ENCODE measurements at places on chromosomes 7 and 10. TPM values are rescaled to one million over a fixed set of nuclear protein-coding genes. Genes with fewer than 3 reads are reported as not detected.

ANK3 gene
- 243 TPM for total RNA-seq

C10orf62 gene
- not detected for total RNA-seq

PKD2L1 gene
- not detected for total RNA-seq

HOXA3 gene
- total RNA-seq: 197 TPM

GRCh38 chr10:100759331-100759730, 13.9 kb downstream of the PAX2 start:
- peaks cover 95% of the 10 kb centered on the region for H3K27me3 ChIP-seq
- no peaks in the 10 kb centered on the region for H3K36me3 ChIP-seq
- H3K4me1 ChIP-seq: no peaks in the 10 kb centered on the region
- H3K27ac ChIP-seq: no peak overlapping the region

DNA sequence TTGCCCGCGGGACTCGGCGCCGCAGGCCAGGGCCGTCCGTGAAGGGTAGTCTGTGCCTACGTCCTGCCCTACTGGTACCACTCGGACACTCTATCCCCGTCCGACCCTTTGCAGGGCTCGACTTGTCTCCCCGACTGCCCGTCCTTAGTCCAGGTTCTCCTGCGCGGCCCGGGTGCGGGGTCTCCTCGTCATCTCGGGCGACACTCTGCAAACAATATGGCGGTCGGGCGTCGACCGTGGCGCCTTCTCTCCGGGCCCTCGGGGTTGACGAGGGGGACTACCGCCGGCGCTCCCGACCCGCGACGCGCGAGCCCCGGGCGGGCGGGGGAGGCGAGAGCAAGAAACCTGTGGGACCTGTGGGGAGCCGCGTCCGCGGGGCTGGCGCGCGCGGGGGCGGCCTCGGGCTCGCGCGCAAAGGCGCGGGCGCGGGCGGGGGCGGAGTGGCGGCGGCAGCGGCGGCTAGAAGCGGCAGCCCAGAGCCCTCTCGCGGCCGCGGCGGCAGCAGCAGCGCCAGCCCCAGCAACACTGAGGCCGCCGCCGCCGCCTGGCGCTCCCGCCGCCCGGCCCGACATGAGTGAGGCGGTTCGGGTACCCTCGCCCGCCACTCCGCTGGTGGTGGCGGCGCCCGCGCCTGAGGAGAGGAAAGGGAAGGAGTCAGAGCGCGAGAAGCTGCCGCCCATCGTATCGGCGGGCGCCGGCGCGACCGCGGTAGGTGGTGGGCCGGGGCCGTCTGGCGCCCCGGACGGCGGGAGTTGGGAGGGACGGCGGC, at the start of gene HECTD2:
TSS of gene HECTD2 (plus strand) at position 476 of the 769 bp plus-strand sequence. CDS start at position 571, 95 bp downstream.
- H3K27me3 ChIP-seq: no peaks in the 10 kb centered on the region
- peak within 1 kb of the TSS; percentile 83 for H3K4me3 ChIP-seq
- DNase-seq: peak; percentile 75

DNA sequence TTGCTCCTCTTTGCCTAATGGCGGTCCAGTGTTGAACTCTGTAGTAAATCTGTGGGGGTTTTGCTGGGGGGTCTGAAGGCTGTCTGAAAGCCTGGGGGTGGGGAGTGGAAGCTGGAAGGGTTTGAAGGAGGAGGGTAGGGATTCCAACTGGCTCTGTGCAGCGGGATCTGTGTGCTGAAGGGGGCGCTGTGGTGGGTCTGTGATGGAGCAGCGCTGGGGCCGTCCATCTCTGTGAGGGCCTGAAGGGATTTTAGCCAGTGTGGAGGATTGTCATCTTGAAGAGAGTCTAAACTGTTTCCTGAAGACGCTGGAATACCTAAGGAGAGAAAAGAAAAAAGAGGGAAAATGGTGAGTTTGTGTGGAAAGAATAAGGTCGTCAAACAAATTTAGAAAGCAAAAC, 129.2 kb downstream of the STRA8 start:
- DNase-seq: no peak
- no peak overlapping the region for H3K27ac ChIP-seq
- no peak overlapping the region for H3K4me3 ChIP-seq
- no peaks in the 10 kb centered on the region for H3K27me3 ChIP-seq

- no peak overlapping the region for H3K4me3 ChIP-seq
- H3K36me3 ChIP-seq: peaks cover under 1% of the 10 kb centered on the region
- H3K27me3 ChIP-seq: no peaks in the 10 kb centered on the region
- no peaks in the 10 kb centered on the region for H3K4me1 ChIP-seq
Measured at GRCh38 chr7:30531286-30531685, 26.7 kb upstream of the GGCT start.

DNA sequence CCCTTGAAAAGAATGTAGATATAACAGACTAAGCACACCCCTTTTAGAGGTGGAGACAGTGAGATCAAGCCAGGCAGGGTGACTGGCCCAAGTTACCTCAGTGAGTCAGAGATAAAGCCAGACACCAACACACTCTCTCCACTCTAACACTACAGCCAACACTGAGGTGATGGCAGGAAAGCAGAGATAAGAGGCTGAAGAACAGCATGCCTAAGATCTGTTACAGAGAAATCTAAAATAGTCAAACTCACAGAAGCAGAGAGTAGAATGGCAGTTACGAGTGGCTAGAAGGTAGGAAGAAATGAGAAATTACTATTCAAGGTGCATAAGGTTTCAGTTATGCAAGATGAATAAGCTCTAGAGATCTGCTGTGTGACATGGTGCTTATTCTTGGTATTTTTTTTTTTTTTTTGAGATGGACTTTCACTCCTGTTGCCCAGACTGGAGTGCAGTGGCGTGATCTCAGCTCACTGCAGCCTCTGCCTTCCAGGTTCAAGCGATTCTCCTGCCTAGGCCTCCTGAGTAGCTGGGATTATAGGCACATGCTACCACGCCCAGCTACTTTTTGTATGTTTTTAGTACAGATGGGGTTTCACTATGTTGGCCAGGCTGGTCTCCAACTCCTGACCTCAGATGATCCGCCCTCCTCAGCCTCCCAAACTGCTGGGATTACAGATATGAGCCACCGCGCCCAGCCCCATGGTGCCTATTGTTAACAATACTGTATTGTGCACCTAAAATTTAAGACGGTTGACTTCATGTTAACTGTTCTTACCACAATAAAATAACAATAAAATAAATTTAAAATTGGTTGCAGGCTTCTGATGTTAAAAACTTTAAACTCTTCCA, 28.7 kb downstream of the ICA1 start:
- peaks cover 4% of the 10 kb centered on the region for H3K27me3 ChIP-seq
- H3K4me1 ChIP-seq: peaks cover 3% of the 10 kb centered on the region
- no peak overlapping the region for H3K4me3 ChIP-seq
- DNase-seq: no peak

GRCh38 chr7:45073786-45074527, 14.8 kb downstream of the NACAD start:
- no peak overlapping the region for H3K27ac ChIP-seq
- no peak overlapping the region for H3K4me3 ChIP-seq
- no peak for DNase-seq
- peaks cover 23% of the 10 kb centered on the region for H3K36me3 ChIP-seq
- H3K27me3 ChIP-seq: no peaks in the 10 kb centered on the region
